ENCODE measurements at places on chromosomes 1 and 21.

GRCh38 chr1:48469616-48470480, 2.2 kb downstream of the SPATA6 start:
- no peak for DNase-seq

DNA sequence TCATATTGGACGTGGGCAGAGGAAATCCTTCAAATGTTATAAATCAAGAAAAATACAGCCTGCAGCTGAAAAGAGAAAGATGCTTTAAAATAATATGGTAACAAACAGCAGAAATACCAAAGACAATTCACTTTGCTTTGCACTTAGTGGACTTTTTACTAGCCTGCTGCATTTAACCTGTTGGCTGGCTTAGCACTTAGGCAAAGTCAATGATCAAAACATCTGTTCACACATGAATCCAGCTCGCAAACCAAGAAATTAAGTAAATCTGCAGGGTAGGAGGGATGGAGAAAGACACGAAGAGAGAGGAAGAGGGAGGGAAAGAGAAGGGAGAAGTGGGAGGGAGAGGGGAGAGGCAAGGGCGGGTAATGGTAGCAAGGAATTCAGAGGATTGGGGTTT, 103.6 kb upstream of the RAB4A start:
- no peak for DNase-seq

DNA sequence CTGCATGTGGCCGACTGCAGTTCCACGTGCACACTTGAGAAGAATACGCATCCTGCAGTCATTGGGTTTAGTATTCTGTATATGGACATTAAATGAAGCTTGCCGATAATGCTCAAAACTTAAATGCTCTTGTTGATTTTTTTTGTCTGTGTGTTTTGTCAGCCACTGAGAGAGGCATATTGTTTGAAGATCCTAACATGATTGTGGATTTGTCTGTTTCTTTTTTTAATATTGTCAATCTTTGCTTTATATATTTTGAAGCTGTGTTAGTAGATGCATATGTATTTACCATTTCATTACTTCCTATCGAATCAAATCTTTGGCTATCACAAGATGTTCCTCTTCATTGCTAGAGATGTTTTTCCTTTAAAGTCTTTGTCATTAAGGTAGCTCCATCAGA, 73.2 kb downstream of the FHAD1 start:
- DNase-seq: no peak

GRCh38 chr1:228400692-228401454, 5.8 kb downstream of the TRIM11 start:
- no peak for DNase-seq

DNA sequence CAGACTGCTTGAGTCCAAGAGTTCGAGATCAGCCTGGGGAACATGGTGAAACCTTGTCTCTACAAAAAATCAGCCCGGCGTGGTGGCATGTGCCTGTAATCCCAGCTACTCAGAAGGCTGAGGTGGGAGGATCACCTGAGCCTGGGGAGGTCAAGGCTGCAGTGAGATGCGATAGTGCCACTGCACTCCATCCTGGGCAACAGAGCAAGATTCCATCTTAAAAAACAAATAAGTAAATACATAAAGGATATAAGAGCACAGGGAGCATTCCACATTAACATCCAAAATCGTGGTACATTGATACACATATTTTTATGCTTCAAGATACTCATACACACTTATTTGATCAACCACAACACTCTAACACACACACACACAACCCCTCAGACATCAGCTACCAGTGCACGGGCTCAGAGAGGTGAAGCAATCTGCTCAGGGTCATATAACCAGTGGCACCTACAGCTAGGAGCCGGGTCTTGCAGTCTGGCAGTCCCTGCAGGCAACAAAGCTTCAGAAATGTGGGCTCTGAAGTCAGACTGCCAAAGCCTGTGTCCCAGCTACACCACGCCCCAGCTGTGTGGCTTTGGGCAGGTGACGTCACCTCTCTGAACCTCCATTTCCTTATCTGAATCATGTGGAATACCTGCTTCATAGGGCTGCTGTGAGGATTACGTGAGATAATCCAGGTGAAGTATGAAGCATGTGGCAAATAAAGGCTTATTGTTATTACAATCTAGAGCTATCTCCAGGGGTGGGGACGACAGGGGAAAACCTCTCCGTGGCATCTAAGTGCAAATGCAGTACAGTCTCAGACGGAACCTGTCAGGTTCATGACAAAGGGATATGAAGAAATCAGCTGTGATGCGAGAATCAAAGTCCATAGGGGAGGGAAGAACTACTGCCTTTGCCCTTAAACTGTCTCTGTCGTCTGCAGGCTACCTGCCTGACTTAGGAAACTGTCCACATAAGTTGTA, 4.8 kb upstream of the CRYBG2 start:
- DNase-seq: no peak

DNA sequence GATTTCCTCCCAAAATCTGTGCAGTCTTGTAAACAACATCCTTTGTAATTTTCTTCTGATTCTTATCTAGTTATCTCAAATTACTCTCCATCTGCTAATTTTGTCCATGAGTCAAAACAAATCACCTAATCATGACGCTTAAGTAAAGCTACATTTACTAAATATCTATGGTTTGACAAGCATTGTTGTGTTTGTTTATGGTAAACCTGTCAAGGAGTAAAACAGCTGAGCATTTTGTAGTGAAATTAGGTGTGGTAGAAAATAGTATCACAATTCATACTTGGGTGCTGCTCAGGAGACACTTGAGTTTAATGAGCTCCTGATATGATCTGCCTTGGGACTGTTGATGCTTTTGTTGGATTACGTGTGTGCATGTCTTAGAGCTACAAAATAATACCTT, 11.6 kb downstream of the TIPRL start:
- no peak for DNase-seq

GRCh38 chr1:91148641-91149069, 126.8 kb upstream of the ZNF644 start:
- DNase-seq: no peak

- DNase-seq: no peak
Measured at GRCh38 chr1:165531021-165531420, 12.8 kb upstream of the LRRC52 start.

GRCh38 chr21:42092771-42093170, 21.7 kb downstream of the UMODL1 start:
- DNase-seq: no peak

DNA sequence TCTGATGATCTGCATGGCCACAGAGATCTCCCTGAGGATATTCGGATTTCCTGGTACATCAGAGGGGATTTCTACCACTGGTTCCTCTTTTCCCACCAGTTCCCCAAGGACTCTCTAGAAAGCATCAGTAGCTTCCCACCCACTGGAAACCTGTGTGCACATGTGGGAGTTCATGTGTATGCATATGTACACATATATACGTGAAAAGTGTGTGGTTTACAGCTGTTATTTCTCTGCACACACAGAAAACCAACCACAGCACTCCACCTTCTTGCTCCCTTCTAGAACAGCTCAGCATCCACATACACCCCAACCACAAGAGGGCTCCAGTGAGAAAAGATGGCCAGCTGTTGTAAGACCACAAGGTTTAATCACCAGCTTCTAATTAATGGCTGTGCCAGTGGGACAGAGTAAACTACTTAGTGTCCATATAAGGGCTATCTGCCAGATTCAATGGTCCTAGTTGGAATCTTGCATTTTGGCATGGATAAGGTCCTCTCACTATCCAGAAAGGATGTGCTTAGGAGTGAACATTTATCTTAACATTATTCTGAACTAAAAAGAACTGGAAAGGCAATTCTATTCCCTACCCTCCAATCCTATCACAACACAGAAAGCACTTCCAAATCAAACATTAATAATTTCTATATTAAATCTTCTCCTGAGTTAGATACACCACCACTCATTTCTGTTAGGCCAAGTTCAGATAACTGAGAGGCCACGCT, 24.1 kb downstream of the GPR3 start:
- peak; percentile 60 for DNase-seq

- DNase-seq: no peak
Measured at GRCh38 chr21:37619464-37619974, 252.9 kb downstream of the DYRK1A start.

GRCh38 chr1:226608699-226609505, 60.3 kb downstream of the STUM start:
- DNase-seq: no peak

- no peak for DNase-seq
Measured at GRCh38 chr1:48790397-48790796, 13.7 kb upstream of the BEND5 start.

DNA sequence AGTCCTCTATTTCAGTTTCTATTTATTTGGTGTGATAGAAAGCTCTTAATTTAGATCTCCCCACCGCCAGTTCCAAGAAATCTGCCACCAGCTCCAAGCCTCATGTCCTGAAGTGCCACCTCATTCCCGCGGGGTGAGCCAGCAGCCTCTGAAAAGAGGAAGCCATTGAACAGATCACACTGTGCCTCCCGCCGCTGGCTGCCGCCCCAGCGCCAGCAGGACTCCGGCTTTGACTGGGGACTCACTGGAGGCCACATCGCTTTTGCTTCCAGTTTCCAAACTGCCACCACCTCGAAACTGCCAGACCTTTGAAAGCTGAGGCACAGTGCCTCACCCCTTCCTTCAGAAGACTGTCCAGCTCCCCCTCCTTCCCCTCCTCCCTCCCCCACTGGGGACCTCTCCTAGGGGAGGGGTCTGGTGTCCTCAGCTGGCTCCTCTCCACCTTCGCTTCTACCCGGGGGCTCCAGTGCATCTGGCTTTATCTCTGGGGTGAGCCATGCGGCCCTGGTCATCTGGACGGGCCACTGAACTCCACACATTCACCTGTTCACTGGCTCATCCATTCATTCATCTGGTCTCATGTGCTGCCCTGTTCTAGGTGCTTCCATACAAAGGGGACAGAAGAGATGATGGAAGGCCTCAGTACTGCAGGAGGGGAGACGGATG, 58.9 kb downstream of the VPS26C start:
- DNase-seq: no peak

- no peak for DNase-seq
Measured at GRCh38 chr1:210099921-210100320, 132.7 kb upstream of the SERTAD4 start.

- peak; percentile 52 for DNase-seq
Measured at GRCh38 chr1:168509875-168510791, 33.7 kb downstream of the XCL2 start.

- no peak for DNase-seq
Measured at GRCh38 chr1:221877311-221877710, 135.4 kb upstream of the DUSP10 start.

- peak; percentile 82 for DNase-seq
Measured at GRCh38 chr1:28369371-28370238, at the start of gene PHACTR4. Gene PHACTR4, plus strand, starts transcription at chr1:28369740. Its CDS starts 37,708 bp downstream, at chr1:28407448.

- no peak for DNase-seq
Measured at GRCh38 chr1:218496561-218496960, 151.4 kb downstream of the TGFB2 start.

DNA sequence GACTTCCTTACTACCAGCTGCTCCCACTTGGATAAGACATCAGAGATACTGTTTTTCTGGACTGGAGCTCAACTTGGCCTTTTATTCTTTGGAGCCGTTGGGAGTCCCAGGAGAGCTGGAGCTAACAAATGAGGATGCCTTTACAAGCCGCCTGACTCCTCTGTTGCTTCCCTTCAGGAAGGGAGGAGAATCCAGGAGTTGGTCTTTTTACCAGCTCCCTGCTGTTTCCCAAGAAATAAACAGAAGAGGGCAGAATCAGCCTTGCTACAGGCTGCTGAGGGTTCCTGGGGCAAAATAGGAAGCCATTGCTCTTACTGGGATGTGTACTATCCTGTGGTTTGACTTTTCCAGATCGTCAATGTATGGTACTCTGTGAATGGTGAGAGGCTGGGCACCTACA, 1.5 kb downstream of the EIF3I start:
- no peak for DNase-seq

DNA sequence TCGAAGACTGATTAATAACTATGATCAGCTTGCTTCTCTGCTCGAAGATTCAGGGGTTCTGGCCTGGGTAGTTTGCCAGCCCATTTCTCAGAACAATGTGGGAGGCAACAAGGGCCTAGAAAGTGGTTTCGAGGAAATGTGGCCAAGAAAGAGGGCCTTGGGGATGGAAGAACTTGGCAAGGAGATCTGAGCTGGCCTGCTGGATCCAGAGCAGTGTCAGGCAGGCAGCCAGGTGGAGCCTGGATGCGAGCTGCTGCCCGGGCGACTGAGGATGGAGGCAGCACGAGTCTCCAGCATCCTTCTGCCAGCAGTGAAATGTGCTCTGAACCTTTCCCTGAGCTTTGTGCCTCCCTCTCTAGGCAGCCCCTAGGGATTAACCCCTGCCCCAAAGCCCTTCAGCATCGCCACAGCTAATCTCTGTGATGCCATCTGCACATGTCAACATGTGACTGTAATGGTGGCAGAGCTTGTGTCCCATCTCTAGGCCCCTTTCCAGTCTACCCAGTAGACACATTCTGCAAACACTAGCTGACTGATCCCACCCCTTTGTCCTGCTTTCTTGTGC, 61.0 kb upstream of the NEK2 start:
- no peak for DNase-seq

DNA sequence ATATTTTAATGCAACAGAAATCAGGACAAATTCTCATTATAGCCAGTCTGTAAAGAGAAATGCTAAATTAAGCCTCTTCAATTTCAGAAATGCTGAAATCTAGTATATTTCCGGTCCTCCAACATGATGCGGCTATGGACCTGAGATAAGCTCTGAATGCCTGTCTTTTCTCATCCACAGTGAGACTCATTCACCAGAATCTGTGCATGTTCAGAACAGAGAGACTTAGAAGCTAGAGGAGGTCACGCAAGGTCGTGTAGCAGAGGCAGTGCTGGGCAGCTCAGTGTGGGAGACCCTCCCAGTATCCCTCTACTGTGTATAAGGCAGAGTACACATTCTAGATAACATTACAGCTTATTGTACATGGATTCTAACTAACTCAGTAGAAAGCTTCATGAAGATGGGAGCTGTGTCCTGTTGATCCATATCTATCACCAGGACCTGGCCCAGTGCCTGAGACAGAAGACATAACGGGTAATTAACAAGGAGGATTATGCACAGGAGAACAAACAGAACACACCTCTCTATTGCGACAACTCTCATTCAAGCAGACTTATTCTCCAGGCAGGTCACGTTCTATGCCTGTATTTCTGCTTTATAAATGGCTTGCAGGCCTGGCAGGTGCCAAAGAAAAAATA, 97.0 kb upstream of the COA6 start:
- no peak for DNase-seq

DNA sequence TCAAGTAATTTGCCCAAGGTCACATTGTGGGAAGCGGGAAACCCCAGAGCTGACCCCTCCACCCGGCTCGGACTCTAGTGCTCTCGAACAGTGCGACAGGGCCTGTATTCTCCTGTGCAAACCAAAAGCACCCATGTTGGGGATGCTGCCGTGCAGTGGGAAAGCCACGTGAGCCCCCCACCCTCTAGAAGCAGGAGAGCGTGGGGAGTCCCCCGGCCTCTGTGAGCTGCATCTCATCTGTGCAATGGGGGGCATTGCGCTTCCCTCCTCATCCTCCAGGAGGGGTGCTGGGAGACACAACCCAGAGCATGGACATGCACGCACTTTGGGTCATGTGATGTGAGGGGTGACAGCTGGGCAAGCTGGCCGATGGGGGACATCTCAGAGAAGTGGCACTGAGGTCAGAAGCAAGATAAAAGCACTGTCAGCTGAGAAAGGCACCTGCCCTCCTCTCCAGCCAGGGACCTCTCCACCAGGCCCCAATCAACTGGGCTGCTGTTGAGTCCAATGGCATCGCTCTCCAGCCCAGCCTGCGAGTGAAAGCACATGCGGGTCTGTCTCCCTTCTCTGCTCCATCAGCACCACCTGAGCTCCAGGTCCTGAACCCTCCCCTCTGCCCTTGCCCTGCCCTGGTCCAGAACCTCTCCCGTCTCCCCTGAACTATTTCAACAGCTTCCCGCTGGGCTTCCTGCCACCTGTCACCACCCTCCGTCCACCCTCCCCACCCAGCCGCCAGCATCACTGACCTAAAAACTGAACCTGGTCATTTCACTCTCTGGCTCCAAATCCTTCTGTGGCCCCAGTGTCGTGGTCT, 76.4 kb upstream of the IFFO2 start:
- DNase-seq: no peak

GRCh38 chr1:216553040-216553439, 129.8 kb upstream of the USH2A start:
- DNase-seq: no peak
